ENCODE measurements at places on chromosomes 6 and 20.

DNA sequence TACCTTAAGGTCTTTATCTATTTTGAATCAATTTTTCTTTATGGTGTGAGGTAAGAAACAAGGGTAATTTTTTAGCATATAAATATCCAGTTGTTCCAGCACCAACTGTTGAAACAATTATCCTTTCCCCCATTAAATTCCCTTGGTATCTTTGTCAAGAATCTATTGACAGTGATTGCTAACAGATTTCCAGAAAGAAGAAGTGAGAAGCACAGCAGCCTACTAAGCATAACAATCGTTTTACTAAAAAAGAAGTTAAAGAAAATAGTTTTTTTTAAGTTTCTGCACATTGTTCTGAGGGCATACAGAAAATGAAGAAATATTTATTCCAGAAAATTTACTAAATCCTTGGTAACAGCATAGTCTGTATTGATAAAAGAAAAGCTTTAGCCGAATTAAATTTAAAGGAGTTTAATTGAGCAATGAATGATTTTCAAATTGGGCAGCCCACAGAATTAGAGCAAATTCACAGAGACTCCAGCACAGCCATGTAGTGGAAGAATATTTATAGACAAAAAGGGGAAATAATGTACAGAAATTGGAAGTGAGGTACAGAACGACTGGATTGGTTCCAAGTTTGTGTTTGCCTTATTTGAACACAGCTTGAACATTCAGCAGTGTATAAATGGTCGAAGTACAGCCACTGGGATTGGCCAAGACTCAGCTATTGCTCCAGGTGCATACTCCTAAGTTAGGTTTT, 97.9 kb upstream of the UST start:
- no peak for DNase-seq

DNA sequence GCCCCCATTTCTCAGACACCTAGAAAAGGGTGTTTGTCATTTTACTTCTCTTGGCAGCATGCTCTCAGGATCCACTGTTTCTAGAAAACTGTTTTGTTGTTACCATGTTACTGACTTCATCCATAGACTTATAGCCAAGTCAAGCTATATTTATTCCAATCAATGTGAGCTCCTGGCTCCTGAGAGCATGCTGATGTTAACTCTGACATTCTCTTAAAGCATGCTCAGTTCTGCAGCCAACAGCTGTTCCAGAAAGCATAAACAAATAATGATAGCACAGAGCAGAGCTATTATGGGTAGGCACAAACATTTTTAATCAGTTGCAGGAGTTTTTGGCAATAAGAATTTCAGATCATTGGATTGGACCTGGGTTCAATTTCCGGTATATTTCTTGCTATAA, 92.4 kb upstream of the CEP85L start:
- no peak for DNase-seq

DNA sequence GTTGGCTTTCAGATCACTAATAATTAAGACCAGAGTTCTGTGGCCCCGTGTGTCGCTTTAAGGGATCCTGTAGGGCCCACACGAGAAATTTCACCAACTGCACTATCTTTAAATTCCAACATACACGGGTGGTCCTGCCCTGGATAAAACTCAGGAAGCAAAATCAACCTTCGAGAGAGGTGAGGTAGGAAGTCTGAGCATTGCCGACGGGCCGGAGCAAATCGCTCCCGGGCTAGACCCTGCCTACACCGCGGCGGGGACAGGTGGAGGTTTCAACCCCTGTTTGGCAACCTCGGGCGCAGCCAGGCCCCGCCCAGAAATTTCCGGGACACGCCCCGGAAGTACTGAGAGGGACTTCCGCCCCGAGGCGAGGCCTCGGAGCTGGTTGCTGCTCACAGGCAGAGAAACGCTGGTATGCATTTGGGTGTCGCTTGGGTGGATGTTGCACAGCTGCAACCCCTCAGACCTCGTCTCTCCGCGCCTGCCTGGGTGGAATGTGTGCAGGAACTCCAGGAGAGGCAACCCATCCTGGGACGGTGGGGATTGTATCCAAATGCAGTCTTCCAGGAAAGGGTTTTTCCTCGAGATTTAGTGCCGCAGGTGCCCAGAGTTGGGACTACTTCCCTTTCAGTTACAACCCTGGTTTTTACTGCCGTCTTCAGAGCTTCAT, 19.9 kb downstream of the ZKSCAN8 start:
- peak; percentile 71 for DNase-seq

GRCh38 chr20:48302844-48303542, 517.7 kb upstream of the SULF2 start:
- DNase-seq = no peak

DNA sequence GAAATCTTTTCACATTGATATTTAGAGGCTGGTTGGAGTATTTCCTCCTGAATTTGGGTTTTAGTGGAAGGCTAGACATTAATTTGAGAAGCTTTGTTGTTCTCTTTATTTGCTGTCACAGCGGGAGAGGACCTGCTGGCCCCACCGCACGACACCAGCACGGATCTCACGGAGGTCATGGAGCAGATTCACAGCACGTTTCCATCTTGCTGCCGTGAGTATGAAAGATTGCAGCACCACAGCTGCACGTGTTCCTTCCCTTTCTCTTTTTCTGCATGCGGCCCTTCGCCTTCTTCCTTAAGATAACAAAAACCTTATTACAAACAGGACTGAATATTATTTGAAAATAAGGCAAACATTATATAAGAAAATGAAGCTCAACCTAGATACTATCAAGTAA, 555.5 kb downstream of the UTRN start:
- no peak for DNase-seq

DNA sequence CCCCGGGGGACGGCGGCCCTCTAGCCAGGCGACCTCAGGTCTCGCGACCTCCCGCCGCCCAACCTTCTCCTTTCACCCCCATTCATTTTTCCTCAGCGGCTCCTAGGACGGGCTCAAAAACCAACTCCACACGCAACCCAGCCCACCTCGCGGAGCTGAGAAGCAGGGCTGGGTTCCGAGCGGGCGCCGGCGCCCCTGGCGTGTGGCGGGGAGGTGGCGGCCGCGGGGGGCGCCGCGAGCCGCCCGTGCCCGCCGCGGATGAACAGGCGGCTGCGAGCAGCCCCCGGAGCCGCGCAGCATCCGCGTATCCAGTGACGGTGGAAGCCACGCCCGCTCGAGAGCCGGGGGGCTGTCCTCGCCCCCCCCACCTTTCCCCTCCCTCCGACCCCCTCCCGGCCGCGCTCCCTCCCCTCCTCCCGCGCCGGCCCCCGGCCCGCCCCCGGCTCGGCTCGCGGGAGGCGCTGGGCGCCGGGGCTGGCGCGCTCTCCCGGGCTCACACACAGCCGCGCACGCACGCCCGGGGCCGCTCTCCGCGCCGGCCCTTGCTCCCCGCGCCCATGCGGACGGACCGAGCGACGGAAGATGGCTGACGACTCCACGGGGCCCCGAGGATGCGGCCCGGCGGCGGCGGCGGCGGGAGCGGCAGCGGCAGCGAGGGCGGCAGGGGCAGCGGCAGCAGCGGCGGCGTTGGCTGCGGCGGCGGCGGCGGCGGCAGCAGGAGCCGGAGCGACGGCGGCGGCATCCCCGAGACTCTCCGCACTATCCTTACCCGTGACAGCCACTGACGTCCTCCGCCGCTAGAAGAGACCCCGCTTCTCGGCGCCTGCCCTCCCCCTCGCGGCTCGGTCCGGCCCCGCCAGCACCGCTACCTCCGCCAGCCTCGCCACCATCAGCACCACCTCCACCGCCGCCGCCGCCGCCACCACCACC, at the start of gene SOBP:
Gene SOBP (plus strand): TSS at position 482 of the 930 bp plus-strand sequence. CDS start 500 bp downstream, outside the sequence.
- no peak for DNase-seq

GRCh38 chr20:38873050-38873581, 53.1 kb upstream of the FAM83D start:
- DNase-seq = peak; percentile 67

GRCh38 chr20:4065391-4065844, 50.1 kb upstream of the RNF24 start:
- no peak for DNase-seq

- no peak for DNase-seq
Measured at GRCh38 chr6:134217105-134217797, 100.7 kb downstream of the SGK1 start.

DNA sequence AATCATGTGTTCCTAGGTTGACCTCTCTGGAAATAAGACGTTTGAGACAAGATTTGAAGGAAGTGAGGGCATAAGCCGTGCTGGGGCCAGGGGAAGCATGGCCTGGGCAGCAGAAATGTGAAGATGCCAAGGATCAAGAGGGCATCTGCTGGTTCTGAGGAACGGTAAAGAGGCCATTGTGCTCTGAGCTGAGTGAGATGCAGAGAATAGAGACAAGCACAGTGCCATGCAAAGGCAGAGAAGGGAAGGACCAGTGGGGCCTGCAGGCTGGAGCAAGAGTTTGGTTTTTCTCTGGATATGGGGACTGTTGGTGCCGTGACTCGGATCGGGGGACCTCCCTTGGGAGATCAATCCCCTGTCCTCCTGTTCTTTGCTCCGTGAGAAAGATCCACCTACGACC, 50.8 kb downstream of the SMPDL3A start:
- no peak for DNase-seq

GRCh38 chr6:31776485-31776988, 591 bp downstream of the VWA7 start:
- DNase-seq = no peak

GRCh38 chr6:89008001-89008814, 44.8 kb upstream of the RNGTT start:
- no peak for DNase-seq

DNA sequence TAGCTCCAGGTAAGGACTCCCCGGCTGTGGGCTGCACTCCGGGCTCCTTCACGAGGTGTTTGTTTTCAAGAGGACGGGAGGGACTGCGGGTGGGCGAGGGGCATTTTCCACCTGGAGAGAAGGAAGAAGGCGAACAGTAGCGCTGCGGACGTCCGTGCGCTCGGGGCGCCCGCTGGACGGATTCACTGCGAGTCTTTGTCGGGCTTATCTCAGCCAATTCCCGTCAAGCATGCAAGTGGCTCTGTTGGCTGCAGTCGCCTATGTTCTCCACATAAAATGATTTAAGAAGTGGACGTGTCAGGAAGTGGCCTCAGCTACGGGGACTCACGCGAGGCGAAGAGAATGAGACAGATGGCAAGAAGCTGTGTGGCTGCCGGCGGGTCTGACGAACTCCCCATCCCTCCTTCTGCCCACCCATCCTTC, 332 bp downstream of the GRIK2 start:
- no peak for DNase-seq

DNA sequence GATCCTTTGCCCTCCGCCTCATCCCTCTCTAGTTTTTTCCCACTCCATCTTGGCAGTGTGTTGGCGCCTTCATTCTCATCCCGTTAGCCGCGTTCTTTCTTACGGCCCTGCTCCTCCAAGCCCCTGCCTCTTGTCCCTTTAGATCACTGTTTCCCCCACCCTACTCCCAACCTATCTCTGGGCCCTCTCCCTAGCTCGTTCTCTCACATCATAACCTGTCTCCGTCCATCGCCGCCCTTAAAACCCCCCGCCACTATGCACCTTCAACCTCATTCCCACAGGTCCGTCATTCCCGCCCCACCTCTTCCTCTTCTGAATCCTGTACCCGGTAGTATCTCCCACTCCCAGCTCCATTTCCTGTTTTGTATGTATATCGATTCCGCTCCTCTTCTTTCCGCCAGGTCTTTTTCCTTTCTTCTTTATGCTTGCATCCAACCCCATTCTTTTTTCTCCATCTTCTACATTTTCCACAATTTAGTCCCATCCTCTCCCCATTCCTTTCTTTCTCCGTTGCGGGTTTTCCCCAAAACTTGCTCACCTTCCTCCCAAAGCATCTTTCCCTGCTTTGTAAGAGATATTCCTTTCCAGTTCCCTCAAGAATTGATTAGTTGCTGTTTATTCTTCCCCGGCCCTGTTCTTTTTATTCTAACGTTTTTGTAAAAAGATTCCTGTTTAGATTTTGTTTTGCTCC, 671 bp downstream of the EFHC1 start:
- DNase-seq = no peak

DNA sequence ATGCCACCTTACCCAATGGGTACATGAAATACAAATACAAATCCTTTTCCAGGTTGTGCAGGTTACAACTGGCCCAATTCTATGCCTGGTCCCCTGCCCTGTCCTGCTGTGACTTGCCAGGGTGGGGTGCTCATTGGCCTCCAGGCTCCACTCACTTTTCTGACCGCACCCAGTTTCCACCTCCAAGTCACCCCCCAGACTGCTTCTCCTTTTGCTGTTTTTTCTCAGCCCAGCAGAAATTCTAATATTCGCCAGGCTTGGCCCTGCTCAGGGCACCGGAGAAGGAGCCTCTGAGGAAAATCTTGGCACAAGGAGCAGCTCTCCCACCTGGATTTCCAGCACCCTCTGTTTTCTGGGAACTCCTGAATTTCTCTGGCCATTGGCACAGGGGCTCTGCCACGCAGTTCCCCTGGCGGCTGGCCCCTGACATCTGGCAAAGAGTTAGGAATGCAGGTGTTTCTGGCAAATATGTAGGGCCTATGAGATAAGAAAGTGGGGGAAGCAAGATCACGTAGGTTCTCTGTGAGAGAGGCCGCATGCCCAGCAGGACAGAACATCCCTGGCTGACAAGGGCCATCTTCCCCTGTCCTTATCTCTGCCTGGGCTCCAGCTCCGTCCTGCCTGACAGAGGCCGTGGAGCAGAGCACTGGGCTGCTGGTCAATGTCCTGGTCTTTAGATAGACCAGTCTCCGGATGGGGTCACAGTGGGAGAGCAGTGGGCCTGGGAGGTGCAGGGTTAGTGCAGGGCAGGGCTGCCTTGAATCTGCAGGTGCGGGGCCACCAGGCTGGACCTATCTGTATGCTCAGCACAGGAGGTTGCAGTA, 2.9 kb upstream of the RAET1E start:
- no peak for DNase-seq

GRCh38 chr6:147046141-147046877, 157.9 kb upstream of the STXBP5 start:
- DNase-seq = no peak

DNA sequence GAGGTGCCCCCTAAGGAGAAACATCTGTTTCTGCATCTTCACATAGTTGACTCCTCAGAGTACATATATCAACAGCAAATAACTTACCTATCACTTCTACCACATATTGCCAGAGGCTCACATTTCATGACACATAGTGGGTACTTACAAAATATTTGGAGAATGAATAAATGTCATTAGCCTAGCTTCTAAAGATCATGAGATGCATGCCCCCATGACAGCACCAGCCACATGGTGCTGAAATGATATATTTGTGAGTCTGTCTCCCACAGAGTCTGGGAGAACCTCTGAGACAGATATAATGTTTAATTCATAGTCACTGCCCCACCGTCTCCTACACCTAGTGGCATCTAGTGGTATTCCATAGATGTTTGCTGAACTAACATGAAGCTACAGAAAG, 555.6 kb downstream of the KIF16B start:
- DNase-seq = no peak

DNA sequence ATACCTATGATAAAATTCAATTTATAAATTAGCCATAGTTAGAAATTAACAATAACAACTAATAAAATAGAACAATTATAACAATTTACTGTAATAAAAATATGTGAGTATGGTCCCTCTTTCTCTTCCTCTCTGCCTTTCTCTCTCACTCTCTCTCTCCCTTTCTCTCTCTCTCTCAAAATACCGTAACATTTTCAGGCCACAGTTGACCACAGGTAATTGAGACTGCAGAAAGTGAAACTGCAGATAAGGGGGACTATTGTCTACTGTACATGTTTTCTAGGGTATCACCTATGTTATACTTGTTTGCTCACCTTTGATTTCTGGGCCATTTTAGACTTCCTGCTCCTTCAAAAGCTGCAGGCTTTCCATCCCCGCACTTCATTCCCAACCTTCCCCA, 46.8 kb downstream of the LY86 start:
- no peak for DNase-seq

Data from stimulated activated CD8-positive, alpha-beta memory T cell treated with anti-CD3 and anti-CD28 coated beads, Interleukin-12 subunit alpha, Interleukin-12 subunit beta, amount 100 ng/mL, for 1 hour (primary cell).